Transverse colon (tissue), 4 donors: ENCODE measurements at places on chromosomes 5 and 9. TPM values are rescaled to one million over a fixed set of nuclear protein-coding genes. Genes with fewer than 3 reads are reported as not detected.

DNA sequence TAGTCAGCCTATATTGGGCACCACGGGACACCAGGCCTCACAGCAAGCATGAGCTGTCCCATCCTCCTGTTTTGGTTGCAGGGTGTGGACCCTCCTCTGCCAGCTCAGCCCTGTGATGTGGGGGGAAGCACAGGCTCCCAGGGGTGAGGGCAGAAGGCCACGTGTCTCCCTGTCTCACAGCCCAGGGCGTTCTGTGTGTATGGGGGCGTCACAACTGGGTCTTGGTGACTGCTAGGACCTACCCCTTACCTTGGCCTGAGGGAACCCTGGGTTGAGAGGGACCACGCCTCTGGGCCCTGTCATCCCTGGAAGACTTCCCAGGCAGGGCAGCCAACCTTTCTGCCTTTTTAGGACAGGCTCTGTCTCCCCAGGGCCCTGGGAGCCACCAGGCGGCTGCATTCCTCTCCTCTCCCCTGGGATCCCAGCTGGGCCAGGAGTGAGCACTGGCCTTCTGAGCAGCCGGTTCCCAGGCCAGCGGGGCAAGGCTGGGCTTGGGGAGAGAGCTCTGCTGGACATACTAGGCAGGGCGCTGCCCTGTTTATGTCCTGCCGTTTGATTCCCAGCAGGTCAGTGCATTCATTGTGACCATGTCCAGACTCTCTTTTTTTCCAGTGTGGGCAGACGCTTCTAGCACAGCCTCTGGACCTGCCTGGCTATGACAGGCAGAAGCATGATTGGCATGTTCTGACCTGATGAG lies 97.4 kb downstream of the DAB2IP start:
- no peaks in the 10 kb centered on the region for H3K36me3 ChIP-seq
- peak; percentile 26 for DNase-seq
- no peak overlapping the region for H3K4me3 ChIP-seq
- peaks cover 63% of the 10 kb centered on the region for H3K4me1 ChIP-seq

SLIT3 gene
- total RNA-seq, result 11.6 TPM

DNA sequence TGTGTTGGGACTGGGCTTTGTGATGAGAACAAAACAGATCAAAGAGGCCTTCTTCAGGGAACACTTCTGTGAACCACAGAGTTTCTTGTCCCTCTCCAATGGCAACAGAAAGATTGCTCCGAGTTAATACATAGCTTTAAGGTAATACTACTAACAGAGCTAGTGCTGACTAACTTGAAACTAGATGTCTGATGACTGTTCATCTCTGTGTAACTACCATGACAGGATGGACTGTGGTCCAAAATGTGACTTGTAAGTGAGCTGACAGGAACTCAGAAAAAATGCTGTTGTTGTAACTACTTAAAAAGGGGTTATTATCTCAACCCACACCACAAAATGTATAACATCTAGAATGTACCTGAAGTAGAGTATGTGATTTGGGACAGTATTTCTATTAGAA lies 630.2 kb upstream of the DMAC1 start:
- H3K4me3 ChIP-seq, result no peak overlapping the region
- H3K4me1 ChIP-seq, result no peaks in the 10 kb centered on the region
- DNase-seq, result no peak

DNA sequence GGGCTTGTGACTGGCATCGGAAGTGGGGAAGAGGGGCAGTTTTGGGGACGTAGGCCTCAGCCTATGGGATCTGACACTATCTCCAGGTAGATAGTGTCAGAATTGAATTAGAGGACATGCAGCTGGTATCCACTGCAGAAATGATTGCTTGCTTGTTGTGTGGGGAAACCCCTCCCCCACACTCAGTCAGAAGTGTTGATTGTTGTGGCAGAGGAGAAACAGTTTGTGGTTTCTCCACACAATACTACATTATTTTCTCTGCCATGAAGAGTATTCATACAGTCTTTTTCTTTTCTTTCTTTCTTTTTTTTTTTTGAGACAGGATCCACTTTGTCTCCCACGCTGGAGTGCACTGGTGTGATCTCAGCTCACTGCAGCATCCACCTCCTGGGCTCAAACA lies 113.9 kb downstream of the ARRDC3 start:
- no peak overlapping the region for H3K4me3 ChIP-seq
- DNase-seq, result no peak
- no peaks in the 10 kb centered on the region for H3K27me3 ChIP-seq
- H3K27ac ChIP-seq, result no peak overlapping the region
- H3K4me1 ChIP-seq, result no peaks in the 10 kb centered on the region

DNA sequence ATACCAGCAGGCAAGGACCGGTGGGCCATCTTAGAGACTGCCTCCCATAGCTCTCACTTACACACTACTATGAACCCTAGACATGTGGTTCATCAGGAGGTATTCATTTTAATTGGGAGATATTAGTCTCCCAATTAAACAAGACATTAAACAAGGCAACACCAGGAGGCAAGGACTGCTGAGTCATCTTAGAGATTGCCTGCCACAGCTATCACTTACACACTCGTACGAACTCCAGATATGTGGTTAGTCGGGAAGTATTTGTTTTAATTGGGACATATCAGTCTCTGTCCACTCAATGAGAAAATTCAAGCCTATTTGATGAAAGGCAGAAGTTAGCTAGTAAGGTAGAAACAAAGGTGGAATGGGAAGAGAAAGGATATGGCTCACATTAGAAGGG lies 343.9 kb downstream of the NFIB start:
- no peaks in the 10 kb centered on the region for H3K36me3 ChIP-seq
- no peak overlapping the region for H3K4me3 ChIP-seq
- H3K27ac ChIP-seq, result no peak overlapping the region
- no peak for DNase-seq

DNA sequence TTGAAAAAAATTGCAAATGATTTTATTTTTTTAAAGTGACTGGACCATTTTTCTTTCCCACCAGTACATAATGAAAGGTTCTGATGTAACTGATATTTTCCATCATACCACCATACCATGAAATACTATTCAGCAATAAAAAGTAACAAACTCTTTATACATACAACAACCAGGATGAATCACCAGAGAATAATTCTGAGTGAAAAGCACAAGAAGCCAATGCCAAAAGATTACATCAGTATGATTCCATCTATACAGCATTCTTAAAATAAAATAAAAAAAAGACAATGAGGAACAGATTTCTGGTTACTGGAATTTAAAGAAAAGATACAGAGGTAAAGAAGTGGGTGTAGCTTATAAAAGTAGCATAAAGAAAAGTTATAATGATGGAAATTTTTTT lies 423.7 kb upstream of the ST8SIA4 start:
- no peaks in the 10 kb centered on the region for H3K27me3 ChIP-seq
- H3K36me3 ChIP-seq, result no peaks in the 10 kb centered on the region
- DNase-seq, result no peak

IDNK gene
- not detected for total RNA-seq

- peaks cover 34% of the 10 kb centered on the region for H3K4me1 ChIP-seq
- H3K27ac ChIP-seq, result no peak overlapping the region
- no peak overlapping the region for H3K4me3 ChIP-seq
Measured at GRCh38 chr5:2756211-2757152, 5.0 kb upstream of the IRX2 start.

DNA sequence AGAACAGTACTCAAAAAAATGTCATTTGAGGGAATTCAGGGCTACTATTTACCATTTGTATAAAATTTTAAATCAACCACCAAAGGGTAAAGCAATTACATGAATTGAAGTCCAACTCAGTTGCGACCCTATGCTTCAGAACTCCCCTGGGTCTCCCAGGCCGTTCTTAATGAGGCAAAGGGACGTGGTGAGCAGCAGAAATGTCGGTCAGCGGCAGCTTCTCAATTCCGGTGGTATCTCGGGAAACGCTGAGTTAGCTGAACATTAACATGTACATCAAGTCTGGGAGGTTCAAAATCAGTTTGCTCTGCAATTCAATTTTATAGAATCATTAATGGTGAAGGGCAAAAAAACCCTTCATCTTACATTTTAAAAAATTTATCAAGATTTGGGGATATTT lies 173.2 kb downstream of the DIRAS2 start:
- no peaks in the 10 kb centered on the region for H3K27me3 ChIP-seq
- H3K27ac ChIP-seq, result no peak overlapping the region
- no peaks in the 10 kb centered on the region for H3K4me1 ChIP-seq
- no peak overlapping the region for H3K4me3 ChIP-seq
- DNase-seq, result no peak

FYB1 gene
- 9.4 TPM for total RNA-seq

ACOT12 gene
- total RNA-seq, result not detected

DNA sequence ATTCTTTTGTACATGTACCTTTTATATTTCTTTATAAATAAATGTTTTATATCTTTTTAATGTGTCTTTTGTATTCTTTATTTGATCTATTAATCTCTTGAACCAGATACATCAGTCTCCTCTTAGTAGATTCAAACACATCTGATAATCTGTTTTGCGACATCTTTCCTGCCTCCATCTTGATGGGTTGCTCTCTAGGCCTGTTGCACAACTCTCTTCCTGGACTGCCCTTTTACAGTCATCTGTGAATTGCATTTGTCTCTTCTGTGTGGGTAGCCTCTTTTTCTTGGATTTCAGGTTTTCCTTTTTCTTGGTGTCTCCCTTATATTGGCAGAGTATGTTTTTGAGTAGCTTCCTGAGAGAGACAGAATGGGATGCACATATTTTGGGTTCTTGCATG lies 6.2 kb downstream of the ZFYVE16 start:
- H3K27me3 ChIP-seq, result no peaks in the 10 kb centered on the region

GRCh38 chr5:132274050-132274792 lies 16.7 kb downstream of the PDLIM4 start:
- no peaks in the 10 kb centered on the region for H3K27me3 ChIP-seq
- DNase-seq, result peak; percentile 65
- H3K4me1 ChIP-seq, result peaks cover 3% of the 10 kb centered on the region
- no peaks in the 10 kb centered on the region for H3K36me3 ChIP-seq
- peak overlapping the region; percentile 55 for H3K27ac ChIP-seq

GLDC gene
- 2.4 TPM for total RNA-seq

FGF10 gene
- total RNA-seq, result 2.2 TPM

DNA sequence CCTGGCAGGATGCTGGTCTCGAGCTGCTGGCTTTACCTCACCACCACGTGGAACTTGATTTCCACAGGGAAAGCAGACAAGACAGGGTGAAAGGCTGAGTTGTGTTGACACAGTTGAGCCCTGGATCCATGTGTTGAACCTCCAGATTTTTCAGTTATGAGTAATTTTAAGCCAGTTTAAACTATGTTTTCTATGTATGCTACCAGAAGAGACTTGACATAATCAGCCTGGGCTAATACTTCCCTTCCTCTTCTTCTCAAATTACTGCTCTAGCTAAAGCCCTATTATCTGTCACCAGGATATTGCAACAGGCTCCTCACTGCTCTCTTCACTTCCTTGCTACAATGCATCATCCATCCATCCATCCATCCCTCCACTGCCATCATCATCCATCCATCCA lies 12.0 kb upstream of the PHYKPL start:
- no peak overlapping the region for H3K4me3 ChIP-seq
- H3K36me3 ChIP-seq, result no peaks in the 10 kb centered on the region
- no peaks in the 10 kb centered on the region for H3K4me1 ChIP-seq

PCDHGA7 gene
- 8.6 TPM for total RNA-seq

DNA sequence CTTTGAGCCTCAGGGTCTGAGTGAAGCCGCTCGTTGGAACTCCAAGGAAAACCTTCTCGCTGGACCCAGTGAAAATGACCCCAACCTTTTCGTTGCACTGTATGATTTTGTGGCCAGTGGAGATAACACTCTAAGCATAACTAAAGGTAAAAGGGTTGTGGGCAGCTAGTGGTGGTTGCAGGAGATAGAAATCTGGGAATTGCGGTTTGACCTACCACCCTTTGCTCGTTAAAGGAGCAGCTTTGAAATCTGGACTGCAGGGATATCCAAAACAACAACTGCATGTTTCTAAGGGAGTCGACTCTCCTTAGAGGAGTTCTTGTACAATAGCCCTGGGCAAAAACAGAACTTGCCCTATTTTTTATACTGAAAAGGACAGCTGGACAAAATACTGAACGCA lies 19.0 kb downstream of the ABL1 start:
- no peaks in the 10 kb centered on the region for H3K27me3 ChIP-seq
- H3K36me3 ChIP-seq, result peaks cover 24% of the 10 kb centered on the region
- DNase-seq, result no peak
- H3K4me3 ChIP-seq, result no peak overlapping the region

GRCh38 chr9:81455462-81456219 lies 233.7 kb downstream of the TLE1 start:
- H3K27ac ChIP-seq, result no peak overlapping the region
- no peaks in the 10 kb centered on the region for H3K36me3 ChIP-seq
- no peaks in the 10 kb centered on the region for H3K4me1 ChIP-seq
- H3K27me3 ChIP-seq, result no peaks in the 10 kb centered on the region
- no peak for DNase-seq
- no peak overlapping the region for H3K4me3 ChIP-seq

DNA sequence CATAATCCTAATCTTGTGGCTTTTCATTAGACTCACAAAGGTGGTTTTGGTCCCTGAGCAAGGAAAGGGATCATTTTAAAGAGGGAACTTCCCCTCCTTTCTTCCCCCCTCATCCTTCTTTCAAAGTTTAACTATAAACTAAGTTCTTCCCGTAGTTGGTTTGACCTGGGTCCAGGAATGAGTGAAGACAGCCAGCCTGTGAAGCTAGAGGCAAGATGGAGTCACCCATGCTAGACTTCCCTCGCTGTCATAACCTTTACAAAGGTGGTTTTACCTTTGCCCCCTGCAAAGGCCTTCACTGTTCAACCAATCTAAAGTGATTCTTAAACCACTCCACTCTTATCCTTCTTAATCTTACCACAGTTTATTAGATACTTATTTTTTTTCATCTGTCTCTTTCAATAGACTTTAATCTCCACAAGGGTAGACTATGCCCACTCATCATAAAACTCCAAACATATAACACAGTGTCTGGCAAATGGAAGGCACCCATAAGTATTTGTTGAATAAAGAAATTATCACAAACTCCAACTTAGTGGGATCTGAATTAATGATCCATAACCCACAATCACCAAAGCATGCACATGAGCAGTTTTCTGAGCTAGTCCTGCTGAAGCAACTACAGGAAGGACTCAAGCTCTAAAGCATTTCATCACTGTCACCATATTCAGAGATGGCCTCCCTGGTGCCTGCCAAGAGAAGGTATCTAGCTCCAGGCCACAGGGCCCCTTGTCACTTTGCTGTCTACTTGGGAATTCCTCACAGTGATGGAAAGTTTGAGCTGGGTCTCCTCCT lies 369.0 kb downstream of the SPOCK1 start:
- H3K27me3 ChIP-seq, result no peaks in the 10 kb centered on the region
- H3K4me3 ChIP-seq, result no peak overlapping the region
- H3K36me3 ChIP-seq, result no peaks in the 10 kb centered on the region
